8988T (cell line): ENCODE measurements at places on chromosomes 6 and 20.

DNA sequence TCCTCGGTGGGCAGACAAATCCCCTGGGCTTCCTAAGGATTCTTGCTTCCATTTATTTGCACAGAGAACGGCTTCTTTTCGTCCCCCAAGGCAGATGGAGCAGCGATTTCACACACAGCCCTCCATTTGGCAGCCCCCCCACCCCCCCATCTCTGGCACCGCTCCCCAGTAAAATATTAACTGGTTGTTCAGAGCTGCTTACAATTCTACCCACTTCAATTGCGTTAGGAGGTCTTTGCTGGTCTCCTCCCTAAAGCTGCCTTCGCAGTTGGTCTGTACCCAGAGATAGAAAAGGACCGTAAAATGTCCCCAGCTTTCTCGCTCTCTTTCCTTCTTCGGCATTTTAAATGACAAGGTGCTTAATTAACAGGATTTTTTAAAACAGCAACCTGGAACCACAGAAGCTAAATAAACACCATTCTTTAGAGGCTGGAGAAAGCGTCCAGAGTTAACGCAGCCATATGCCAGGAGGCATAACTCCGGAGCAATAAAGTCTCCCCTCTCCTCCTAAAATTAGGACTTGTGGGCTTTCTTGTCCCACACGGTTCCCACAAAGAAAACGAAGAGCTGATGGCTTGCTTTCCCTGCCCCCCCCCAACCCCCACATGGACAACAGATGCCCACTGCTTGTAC is 1.7 kb upstream of the ZMYND8 start:
- no peak for DNase-seq

- no peak for DNase-seq
Observed at GRCh38 chr6:168956141-168956838, 297.4 kb downstream of the THBS2 start.

DNA sequence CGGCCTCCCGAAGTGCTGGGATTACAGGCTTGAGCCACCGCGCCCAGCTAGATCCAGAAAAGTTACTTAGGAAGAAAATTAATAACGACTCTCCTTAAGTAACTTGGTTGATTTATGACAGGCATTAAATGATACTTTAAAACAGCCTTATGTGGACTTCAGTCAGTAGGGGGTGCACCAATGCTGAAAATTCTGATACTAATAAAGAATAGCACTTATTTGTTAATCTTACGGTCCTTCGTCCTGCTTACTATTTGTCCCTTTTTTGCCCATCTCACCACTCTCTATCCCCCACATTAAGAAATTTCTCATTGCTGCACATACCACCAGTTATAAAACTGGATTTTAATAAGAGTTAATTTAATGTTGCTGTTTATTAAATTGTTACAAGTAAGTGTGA is 12.7 kb upstream of the PRELID3B start:
- no peak for DNase-seq

GRCh38 chr6:167751579-167752115 is 75.1 kb upstream of the AFDN start:
- no peak for DNase-seq

- no peak for DNase-seq
Observed at GRCh38 chr6:139278190-139278589, 13.6 kb downstream of the TXLNB start.

GRCh38 chr6:42841844-42842584 is 37.4 kb upstream of the RPL7L1 start:
- no peak for DNase-seq

GRCh38 chr6:110897433-110897832 is 22.8 kb downstream of the AMD1 start:
- DNase-seq: no peak

DNA sequence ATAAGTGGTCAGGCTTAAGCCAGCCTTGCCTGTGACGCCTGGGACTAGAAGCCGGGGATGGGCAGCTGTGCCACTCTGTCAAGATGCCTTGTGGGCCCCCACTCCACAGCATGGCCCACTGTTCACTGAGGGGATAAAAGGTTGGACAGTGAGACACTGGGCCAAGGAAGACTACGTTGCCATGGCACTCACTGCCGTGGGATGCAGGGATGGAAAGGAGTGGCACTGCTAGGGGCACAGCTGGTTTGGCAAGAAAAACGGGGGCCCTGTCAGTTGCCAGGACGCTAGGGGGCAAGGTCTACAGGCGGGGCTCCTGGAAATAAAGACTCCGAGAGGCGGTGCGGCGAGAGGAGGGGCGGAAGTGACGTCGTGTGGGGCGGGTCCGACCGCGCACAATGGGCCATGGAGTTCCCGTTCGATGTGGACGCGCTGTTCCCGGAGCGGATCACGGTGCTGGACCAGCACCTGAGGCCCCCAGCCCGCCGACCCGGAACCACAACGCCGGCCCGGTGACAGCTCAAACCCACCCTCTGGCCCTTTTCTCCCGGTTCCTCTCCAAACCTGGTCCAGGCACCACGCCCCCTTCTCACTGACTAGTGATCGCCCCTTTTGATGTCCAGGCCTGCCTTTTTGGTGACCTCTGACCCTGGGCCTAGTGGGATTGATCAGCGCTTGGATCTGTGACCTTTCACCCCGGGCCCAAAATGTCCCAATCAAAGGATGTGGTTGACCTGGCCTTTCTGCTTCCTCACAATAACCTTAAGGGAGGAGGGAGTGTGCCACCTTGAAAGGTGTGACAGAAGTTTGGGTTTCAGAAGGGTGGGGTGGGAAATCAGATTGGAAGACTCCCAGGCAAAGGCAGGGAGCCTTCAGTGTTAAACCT is at the start of gene ATAT1:
Gene ATAT1, plus strand, starts transcription at position 391 of the 883 bp plus-strand sequence.
- DNase-seq: peak; percentile 77
